ENCODE measurements at places on chromosomes 1 and 21.

DNA sequence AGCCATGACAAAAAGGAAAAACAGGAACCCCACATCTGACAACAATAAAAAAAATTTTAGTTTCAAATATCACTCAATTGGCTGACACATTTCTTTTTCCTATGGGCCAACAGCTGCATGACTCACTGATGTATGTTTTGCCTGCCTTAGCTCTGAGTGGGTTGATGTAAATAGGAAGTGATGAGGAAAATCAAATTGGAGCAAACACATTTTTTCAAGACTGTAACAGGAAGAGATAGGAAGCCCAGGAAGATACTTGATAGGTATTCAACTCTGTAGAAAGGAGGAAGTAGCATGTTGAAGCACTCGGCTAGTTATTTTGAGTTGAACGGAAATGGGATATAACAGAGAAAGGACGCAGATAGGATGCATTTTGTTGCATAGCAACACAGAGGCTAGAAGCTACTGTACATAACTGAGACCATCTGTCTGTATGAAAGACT is 168.0 kb upstream of the NR5A2 start:
- DNase-seq, result no peak

GRCh38 chr1:33296082-33296458 is 24.8 kb downstream of the A3GALT2 start:
- DNase-seq, result no peak

DNA sequence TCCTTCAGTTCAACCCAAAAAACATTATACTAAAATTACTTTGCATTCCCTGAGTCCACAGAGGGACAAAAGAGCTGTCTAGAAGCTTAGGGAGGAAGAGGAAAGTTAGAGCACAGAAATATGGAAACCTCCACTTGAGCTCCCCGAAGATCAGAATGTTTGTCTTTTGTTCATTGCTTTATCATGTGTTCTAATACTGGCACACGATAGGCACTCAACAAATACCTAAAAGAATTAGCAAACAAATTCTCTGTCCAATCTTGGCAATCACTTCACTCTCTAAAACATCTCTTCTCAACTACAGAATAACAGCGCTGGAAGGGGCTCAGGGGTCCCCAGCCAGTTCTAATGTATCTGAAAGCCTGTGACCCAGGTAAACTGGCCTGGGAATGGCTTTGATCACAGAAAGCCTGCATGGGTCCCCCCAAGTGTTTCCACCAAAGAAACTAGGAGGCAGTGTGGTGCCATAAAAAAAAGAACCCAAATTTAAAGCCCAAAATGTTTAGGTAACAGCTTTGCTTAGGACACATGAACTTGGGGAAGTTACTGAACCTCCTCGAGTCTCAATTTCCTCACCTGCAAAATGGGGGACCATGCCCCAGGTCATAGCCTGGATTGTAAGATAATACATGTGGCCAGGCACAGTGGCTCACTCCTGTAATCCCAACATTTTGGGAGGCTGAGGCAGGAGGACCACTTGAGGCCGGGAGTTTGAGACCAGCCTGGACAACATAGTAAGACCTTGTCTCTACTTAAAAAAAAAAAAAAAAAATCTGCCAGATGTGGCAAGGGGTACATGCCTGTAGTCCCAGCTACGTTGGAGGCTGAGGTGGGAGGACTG is 45.8 kb downstream of the SSBP3 start:
- no peak for DNase-seq

DNA sequence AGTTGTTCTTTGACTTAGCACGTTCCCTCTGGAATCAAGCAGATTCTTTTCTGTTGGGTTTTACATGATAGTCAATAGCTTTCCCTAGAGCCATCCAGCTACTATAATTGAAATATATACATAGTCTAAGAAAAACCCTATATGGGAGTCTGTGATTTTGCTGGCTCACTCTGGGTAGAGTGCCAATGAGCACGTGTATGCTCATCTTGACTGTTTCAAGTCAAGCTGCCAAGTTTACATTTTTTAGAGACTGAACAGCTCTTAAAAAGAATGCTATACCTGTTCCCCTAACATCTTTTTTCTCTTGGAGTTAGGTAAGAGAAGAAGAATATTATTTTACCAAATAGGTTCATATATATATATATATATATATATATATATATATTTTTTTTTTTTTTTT is 182.8 kb upstream of the NRIP1 start:
- DNase-seq, result no peak

- DNase-seq, result no peak
Observed at GRCh38 chr1:155474146-155474545, 88.5 kb downstream of the ASH1L start.

DNA sequence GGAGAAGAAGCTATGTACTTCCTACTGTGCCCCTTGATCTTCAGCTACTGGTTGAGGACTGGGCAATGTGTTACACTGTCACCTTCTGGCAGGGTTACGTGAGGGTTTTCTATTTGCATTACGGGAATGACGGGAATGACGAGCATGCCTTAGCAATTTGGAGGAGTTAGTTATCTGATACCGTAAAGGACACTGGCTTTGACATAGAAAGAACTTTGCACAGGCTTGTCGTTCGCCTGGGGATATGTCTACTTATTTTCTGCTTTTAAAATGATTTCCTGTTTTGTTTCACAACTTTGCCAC is 19.8 kb upstream of the ACBD6 start:
- no peak for DNase-seq

All from activated CD4-positive, CD25-positive, alpha-beta regulatory T cell (primary cell).